ENCODE measurements at places on chromosomes 2 and 18. TPM values are rescaled to one million over a fixed set of nuclear protein-coding genes. Genes with fewer than 3 reads are reported as not detected.
A peak's percentile ranks its signal among the peaks of the same experiment; 100 is the strongest.

Gene PSMA8
- total RNA-seq, result not detected

Gene RIT2
- total RNA-seq, result not detected

- no peaks in the 10 kb centered on the region for H3K27me3 ChIP-seq
- no peak overlapping the region for H3K27ac ChIP-seq
- H3K4me3 ChIP-seq, result no peak overlapping the region
- peak; percentile 59 for DNase-seq
Measured at GRCh38 chr18:26342646-26343045, 116.4 kb downstream of the TAF4B start.

DNA sequence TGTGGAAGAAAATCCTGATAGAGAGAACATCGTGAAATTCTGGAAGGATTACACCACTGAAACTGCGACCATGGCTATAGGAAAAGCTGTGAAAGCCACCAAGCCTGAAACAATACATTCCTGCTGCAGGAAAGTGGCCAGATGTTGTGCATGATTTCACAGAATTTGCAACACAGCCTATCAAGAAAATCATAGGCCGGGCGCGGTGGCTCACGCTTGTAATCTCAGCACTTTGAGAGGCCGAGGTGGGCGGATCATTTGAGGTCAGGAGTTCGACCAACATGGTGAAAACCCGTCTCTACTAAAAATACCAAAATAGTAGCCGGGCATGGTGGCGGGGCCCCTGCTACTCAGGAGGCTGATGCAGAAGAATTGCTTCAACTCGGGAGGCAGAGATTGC lies 360.2 kb downstream of the CDH7 start:
- H3K4me3 ChIP-seq, result no peak overlapping the region
- no peak for DNase-seq
- no peak overlapping the region for H3K27ac ChIP-seq
- no peaks in the 10 kb centered on the region for H3K36me3 ChIP-seq
- H3K4me1 ChIP-seq, result no peaks in the 10 kb centered on the region

Gene CFAP65
- total RNA-seq, result 0.18 TPM

DNA sequence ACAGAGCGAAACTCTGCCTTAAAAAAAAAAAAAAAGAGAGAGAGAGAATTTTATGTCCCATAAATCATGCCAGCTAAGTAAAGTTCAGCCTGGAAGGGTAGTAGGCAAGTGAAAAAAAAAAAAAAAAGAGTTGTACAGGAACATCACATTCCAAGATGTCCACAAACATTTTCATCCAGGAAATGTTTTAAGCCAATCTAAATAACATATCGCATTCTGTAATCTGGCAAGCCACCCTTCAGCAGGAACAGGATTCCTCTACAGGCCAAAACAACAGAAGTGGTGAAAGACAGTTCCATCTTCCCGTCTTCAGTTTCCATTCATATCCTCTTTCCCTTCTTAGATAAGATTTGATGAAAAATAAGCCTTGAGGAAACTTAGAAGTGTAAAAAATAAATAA lies 1108.1 kb upstream of the DDX18 start:
- DNase-seq, result no peak
- H3K27ac ChIP-seq, result no peak overlapping the region
- H3K36me3 ChIP-seq, result no peaks in the 10 kb centered on the region
- H3K4me3 ChIP-seq, result no peak overlapping the region
- H3K27me3 ChIP-seq, result no peaks in the 10 kb centered on the region

Gene ATP6V1B1
- total RNA-seq, result not detected

Gene DSG4
- total RNA-seq, result 0.04 TPM

DNA sequence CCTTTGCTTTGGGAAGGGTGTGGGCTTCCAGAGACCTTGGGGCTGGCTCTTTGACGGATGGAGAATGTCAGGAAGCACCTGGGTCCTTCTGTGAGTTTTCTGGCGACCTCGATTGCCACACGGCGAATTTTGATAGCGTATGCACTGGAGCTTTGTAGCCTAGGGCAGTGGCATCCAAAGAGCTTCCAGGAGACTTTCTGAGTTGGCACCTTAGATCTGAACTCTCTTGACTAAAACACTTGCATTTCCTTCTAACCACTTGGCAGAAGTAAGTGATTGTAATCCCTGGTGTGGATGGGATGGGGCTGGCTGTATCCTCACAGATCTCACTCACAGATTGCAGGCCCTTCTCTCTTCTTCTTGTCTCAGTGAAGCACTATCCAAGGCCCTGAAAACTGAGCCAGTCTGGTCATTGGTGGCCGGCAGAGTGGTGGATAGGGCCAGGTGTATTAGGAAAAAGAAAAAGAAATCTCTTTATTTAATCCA lies 7.8 kb downstream of the RNF144A start:
- no peak for DNase-seq
- H3K36me3 ChIP-seq, result no peaks in the 10 kb centered on the region
- peaks cover 23% of the 10 kb centered on the region for H3K4me1 ChIP-seq
- no peak overlapping the region for H3K4me3 ChIP-seq
- no peak overlapping the region for H3K27ac ChIP-seq
- H3K27me3 ChIP-seq, result no peaks in the 10 kb centered on the region

Measured in PC-3 (cell line).